ENCODE measurements at places on chromosomes 13 and 19.

DNA sequence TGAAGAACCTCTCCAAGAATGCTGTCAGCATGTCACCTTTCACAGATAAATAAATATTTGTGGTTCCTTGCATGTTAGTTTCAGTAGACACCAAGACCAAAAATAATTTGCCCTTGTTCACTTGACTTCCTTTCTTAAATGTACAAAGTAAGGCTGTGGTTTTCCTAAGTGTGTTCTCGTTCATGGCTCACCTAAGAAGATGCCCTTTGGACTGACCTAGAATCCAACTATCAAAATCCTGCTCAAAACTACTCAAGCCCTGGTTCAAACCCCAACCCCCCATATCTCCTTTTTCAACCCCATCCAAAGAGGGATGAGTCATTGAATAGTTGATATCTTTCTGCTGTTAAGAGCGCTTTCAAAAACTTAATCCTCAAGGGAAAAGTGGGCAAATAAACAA is 247.8 kb upstream of the ZNF507 start:
- no peak for DNase-seq

GRCh38 chr13:36789061-36789460 is 30.0 kb upstream of the RFXAP start:
- no peak for DNase-seq

- DNase-seq: no peak
Measured at GRCh38 chr13:97369261-97369893, 64.6 kb upstream of the RAP2A start.

DNA sequence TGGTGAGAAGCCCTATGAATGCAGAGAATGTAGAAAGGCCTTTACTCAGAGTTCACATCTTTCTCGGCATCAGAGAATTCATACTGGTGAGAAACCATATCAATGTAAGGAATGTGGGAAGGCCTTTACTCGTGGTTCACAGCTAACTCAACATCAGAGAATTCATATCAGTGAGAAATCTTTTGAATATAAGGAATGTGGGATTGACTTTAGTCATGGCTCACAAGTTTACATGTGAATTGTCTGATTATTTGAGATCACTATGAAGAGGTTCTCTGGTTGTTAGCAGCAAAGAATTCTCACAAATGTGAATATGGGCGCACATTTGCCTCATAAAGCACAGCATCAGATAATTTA is 43.7 kb downstream of the ZNF585A start:
- DNase-seq: no peak

- DNase-seq: no peak
Measured at GRCh38 chr19:9309974-9310446, 372 bp upstream of the ZNF699 start.

- DNase-seq: no peak
Measured at GRCh38 chr19:38120471-38121025, 103.5 kb downstream of the DPF1 start.

GRCh38 chr13:60061737-60062136 is 102.0 kb downstream of the DIAPH3 start:
- DNase-seq: no peak

- no peak for DNase-seq
Measured at GRCh38 chr19:13430790-13431582, 75.3 kb downstream of the CACNA1A start.

DNA sequence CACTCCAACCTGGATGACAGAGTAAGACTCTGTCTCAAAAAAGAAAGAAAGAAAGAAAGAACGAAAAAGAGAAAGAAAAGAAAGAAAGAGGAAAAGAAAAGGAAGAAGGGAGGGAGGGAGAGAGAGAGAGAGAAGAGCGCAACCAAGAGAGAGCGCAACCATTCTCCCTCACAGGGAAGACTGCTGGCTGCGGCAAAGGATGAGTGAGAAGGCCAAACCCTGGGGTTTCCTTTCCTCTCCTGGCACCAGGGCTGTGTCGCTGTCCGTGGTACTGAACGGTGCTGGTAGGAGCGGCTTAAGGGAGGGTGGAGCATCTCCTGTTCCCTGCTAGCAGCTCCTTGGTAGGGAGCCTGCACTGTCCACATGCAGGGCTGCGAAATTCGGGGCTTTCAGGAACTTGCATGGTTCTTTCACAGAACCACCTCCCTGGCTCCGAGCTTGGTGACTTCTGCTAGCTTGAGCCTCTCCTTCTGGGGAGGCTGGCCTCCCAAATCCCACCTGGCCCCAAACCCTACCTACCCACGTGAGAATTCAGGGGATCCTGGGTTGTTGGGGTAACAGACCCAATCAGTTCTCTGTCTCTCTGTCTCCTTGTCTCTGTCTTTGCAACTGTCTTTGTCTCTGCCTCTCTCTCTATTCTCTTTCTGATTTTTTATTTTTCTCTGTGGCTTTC is 51.1 kb upstream of the ZNRF4 start:
- peak; percentile 95 for DNase-seq

DNA sequence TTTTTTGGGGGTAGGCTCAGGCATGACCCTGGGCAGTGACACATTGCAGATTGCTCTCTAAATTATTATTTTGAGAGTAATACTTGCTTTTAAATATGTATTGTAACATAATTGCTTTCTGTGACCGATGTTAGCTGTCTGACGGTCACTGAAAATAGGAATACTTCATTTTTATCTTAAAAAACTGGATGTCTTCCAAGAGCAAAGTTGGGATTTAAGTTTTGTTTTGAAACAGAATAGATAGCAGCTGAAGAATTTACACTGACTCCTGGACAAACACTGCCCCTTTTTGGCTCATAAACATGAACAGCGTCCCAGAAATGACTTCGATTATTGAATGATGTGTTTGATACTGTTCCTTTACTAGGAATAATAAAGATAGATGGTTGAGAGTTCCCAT is 535.9 kb downstream of the GPC5 start:
- DNase-seq: no peak

GRCh38 chr19:7109678-7110289 is 40.3 kb downstream of the ZNF557 start:
- DNase-seq: no peak

DNA sequence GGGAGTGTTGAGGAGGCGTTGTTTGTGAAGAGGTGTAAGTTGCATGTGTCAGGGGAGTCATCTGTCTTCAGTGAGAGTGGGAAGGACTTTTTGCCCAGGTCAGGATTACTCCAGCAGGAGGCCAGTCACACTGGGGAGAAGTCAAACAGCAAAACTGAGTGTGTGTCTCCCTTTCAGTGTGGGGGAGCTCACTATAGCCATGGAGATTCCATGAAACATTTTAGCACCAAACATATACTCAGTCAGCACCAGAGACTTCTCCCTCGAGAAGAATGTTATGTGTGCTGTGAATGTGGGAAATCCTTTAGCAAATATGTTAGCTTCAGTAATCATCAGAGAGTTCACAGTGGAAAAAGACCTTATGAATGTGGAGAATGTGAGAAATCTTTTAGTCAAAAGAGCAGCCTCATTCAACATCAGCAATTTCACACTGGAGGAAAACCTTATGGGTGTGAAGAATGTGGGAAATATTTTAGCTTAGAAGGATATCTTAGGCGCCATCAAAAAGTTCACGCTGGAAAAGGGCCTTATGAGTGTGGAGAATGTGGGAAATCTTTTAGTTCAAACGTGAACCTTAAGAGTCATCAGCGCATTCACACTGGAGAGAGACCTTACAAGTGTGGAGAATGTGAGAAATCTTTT is 8.4 kb upstream of the ZNF587 start:
- no peak for DNase-seq
